Mesothelial cell of epicardium (in vitro differentiated cells): ENCODE measurements at places on chromosomes 7 and 10.

DNA sequence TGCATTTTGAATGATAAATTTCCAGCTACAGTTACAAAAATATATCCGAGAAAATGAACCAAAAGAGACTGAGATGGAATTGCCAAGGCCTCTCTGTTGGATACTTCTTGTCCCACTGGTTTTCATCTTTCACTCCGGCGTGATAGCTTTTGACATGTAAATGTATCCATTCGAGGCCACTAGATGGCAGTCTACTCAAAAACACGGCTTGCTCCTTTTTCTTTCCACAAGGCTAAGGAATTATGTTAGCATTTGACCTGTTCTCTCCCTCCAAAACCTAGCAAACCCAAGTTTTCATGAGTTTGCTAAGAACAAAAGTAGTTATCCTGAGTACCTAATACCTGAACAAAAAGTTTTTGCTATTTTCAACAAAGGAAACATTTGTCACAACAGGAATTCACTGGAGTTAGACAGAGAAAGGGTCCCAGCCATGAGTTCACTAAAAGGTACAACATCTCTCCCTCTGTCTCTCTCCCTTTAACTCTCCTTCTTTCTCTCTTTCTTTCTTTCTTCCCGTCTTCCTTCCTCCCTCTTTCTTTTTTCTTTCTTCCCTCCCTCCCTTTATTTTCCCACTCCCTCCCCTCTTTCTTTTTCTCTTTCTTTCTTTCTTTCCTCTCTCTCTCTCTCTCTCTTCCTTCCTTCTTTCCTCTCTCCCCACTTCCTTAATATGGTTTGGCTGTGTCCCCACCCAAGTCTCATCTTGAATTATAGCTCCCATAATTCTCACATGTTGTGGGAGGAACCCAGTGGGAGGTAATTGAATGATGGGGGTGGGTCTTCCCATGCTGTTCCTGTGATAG is 207.9 kb upstream of the MYO3A start:
- H3K4me1 ChIP-seq: no peaks in the 10 kb centered on the region
- no peak overlapping the region for H3K4me3 ChIP-seq
- H3K27ac ChIP-seq: no peak overlapping the region
- DNase-seq: no peak
- H3K27me3 ChIP-seq: peaks cover 1% of the 10 kb centered on the region

- H3K27me3 ChIP-seq: peaks cover 36% of the 10 kb centered on the region
- no peak overlapping the region for H3K27ac ChIP-seq
- no peak overlapping the region for H3K4me3 ChIP-seq
- DNase-seq: no peak
- H3K4me1 ChIP-seq: peaks cover 33% of the 10 kb centered on the region
These were observed 297.3 kb upstream of the PRKCQ start for GRCh38 chr10:6877336-6877721.

GRCh38 chr7:114843102-114843501 is 78.8 kb upstream of the MDFIC start:
- H3K4me3 ChIP-seq: no peak overlapping the region
- no peak for DNase-seq
- H3K27me3 ChIP-seq: no peaks in the 10 kb centered on the region
- no peak overlapping the region for H3K27ac ChIP-seq
- H3K4me1 ChIP-seq: peaks cover 19% of the 10 kb centered on the region

DNA sequence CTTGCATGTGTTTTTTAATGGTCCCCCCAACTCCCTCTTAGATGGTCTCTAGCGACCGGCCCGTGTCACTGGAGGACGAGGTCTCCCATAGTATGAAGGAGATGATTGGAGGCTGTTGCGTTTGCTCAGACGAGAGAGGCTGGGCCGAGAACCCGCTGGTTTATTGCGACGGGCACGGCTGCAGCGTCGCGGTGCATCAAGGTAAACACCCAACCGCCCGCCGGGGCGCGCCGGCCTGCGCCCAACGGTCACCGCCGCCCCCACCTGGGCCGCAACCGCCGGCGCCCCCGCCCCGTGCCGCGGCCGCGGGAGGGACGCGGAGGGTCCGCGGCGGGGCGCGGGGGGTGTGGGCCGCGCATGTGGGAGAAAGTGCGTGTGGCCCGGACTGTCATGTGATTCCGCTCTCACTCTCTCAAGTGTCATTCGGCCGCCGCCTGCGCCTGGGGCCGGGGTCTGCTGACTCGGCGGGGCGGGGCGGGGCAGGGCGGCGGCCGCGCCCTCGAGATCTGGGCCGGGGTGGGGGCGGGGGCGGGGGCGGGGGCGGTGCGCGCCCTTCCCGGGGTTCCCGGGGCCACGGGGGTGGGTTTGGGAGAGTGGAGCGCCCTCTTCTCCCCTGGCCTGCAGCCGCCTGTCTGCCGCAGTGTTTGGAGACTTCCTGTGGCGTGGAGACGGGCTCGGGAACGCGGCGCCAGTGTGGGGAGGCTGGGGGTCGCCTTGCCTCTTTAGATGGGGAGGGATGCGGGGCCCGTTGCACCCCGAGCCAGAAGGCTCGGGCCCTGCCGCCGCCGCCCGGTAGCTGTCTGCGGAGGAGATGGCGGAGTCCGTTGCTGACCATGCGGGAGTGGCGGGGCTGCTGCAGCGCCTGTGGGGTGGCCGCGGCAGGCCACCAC is 817 bp downstream of the MLLT10 start:
- H3K4me3 ChIP-seq: peak overlapping the region; percentile 80
- H3K36me3 ChIP-seq: peaks cover 10% of the 10 kb centered on the region
- peaks cover 20% of the 10 kb centered on the region for H3K4me1 ChIP-seq
- DNase-seq: peak; percentile 69
- peak overlapping the region; percentile 88 for H3K27ac ChIP-seq
- no peaks in the 10 kb centered on the region for H3K27me3 ChIP-seq

DNA sequence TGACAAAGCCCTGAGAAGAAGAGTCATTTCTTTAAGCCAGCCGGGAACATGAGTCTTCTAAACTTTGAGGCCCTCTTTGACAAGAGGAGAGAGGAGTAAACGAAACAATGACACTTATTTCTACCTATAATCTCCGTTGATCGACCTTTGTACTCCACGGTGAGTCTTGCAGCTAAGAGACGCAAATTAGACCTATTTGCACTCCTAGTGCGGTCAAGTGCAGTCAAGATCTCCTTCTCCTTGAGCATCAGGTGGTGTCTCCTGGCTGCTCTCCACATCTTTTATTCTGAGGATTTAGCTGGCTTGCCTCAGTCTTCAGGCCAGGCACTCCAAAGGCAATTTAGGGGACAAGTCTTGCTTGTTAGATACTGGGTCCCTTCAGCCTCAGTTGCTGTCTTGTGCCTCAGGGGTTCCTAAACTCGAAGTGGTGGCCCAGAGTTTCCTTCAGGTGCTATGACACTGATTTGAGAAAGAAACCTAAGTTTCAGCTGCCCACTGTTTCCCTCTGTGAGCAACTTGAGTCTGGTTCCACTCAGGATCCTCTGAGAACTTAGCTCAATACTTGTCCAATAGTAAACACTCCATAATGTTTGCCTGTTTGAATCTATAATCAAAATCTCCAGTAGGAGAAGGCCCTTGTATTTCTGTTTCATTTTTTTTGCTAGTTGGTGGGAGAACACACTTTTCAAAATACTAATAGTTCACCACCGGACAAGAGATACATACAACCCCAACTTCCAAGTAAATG is 312.9 kb downstream of the RNLS start:
- peaks cover 2% of the 10 kb centered on the region for H3K27me3 ChIP-seq
- no peak for DNase-seq
- peak overlapping the region; percentile 37 for H3K27ac ChIP-seq
- H3K36me3 ChIP-seq: no peaks in the 10 kb centered on the region
- no peak overlapping the region for H3K4me3 ChIP-seq

DNA sequence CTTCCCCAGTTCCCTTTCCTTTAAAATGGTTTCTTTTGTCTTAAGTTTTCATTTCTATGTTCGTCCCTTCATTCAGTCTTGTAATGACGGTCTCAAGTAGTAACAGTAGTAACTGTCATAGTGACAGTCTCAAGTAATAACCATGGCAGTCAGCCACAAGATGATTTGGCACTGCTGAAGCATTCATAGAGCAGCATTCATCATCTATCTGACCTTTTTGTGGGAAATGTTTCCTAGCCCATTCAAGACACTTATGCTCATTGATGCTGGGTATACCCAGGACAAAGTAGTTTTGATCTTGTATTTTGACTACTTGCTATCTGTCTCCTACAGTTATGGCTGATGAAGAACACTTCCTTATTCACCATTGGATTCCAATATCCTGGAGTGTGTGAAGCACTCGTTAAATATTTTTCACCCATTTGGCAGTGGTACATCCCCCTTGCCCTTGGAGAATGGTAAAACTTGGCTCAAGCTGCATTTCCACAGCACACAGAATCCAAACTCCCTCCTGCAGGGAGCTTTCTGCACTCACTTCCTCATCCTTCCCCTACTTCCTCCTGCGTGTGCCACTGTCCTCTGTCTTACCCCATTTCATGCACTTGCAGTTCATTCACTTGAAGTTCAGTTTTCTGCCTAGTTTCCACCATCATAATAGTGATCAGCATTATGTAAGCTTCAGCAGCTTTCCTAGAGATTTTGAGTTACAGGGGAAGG is 19.0 kb downstream of the GIMAP4 start:
- no peak for DNase-seq
- no peaks in the 10 kb centered on the region for H3K27me3 ChIP-seq
- no peaks in the 10 kb centered on the region for H3K36me3 ChIP-seq

DNA sequence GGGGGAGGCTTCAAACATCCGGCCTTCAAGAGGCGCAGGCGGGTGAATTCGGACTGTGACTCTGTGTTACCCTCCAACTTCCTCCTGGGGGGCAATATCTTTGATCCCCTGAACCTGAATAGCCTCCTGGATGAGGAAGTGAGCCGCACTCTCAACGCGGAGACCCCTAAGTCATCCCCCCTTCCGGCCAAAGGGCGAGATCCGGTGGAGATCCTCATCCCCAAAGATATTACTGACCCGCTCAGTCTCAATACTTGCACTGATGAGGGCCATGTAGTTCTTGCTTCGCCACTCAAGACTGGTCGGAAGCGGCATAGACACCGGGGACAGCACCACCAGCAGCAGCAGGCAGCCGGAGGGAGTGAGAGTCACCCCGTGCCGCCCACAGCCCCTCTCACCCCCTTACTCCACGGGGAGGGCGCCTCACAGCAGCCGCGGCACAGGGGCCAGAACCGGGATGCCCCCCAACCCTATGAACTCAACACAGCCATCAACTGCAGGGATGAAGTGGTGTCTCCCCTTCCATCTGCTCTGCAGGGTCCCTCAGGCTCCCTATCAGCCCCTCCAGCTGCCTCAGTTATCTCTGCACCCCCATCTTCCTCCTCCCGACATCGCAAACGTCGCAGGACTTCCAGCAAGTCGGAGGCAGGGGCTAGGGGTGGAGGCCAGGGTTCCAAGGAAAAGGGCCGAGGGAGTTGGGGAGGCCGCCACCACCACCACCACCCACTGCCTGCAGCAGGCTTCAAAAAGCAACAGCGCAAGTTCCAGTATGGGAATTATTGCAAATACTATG is 1.1 kb downstream of the MEPCE start:
- peaks cover 41% of the 10 kb centered on the region for H3K4me1 ChIP-seq
- H3K4me3 ChIP-seq: peak overlapping the region; percentile 81
- H3K27me3 ChIP-seq: peaks cover 1% of the 10 kb centered on the region
- peaks cover 6% of the 10 kb centered on the region for H3K36me3 ChIP-seq

GRCh38 chr7:73387221-73387828 is 46.3 kb upstream of the FZD9 start:
- no peaks in the 10 kb centered on the region for H3K36me3 ChIP-seq
- H3K4me1 ChIP-seq: no peaks in the 10 kb centered on the region
- H3K4me3 ChIP-seq: no peak overlapping the region
- no peak overlapping the region for H3K27ac ChIP-seq
- no peak for DNase-seq
- H3K27me3 ChIP-seq: peaks cover 5% of the 10 kb centered on the region

DNA sequence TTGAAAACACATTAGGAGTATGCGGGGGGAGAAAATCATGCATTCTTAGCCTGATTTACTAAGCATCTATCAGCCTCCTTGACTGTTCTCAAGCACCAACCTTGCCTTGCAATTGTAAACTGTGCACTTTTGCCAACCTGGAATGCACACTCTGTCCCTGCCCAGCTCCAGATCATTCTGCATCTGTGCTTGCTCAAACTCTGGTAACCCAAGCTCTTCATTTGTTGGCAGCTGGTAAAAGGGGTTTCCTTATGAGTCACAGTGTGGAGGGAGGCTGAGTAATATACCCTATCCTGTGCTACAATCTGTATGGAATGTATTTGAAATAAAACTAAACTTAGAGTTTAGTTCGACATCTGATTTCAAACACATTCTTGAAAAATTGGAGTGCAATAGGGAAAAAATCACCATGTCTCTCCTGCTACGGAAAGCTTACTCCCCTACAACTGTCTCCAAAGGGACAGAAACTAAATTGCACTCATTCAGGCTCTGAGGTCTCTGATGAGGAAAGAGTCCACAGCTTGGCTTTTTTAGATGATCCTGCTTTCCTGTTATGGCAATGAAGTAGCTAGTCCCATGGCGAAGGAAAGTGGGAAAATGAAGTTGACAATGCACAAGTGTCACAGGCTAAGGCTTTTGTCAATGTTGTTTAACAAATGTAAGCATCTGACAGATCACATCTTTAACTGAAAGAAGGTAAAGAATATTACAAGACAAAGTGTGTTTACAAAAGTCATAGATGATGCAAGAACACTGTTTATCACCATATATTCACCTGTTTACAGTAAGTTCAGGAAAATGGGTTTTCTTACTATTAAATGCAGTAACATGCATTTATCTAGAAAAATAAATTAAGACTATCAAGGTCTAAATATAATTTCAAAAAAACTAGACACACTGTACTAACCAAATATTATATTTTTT is 61.9 kb downstream of the TES start:
- peaks cover 16% of the 10 kb centered on the region for H3K4me1 ChIP-seq
- H3K27me3 ChIP-seq: no peaks in the 10 kb centered on the region
- DNase-seq: no peak
- peak overlapping the region; percentile 88 for H3K27ac ChIP-seq
- H3K4me3 ChIP-seq: no peak overlapping the region

DNA sequence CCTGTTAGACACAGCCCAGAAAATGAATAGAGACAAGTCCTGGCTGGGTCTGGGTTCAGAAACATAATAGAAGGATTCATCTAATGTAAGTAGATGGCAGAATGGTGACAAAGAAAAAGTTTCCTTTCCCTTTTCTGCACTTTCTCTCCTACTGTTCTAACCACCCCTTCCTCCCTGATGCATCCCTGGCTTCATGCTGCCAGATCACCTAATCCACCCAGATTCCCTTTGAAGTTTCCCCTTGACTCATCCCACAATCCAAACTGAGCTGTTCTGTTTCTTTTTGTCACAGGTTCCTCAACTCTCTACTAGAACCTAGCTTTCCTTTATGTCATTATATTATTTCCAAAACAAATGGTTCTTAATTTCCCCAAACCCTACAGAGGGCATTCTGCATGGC is 1.1 kb upstream of the MACC1 start:
- H3K4me1 ChIP-seq: peaks cover 23% of the 10 kb centered on the region
- no peak overlapping the region for H3K4me3 ChIP-seq
- H3K27me3 ChIP-seq: no peaks in the 10 kb centered on the region
- H3K27ac ChIP-seq: peak overlapping the region; percentile 97

DNA sequence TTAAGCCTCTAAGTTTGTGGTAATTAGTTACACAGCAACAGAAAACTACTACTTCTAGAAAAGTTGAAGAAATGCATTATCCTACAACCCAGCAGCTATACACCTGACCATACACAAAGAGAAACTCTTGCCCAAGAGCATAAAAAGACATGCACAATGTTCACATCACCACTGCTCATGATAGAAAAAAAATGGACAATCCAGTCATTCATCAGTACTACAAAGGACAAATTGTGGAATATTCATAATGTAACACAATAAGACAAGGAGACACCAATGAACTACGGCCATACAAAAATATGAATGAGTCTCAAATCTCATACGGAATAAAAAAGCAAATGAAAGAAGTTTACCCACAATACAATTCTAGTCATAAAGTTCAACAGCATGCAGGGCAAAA is 87.4 kb downstream of the ZFAND4 start:
- H3K27me3 ChIP-seq: no peaks in the 10 kb centered on the region
- peaks cover 36% of the 10 kb centered on the region for H3K36me3 ChIP-seq
- H3K4me1 ChIP-seq: no peaks in the 10 kb centered on the region
- no peak overlapping the region for H3K4me3 ChIP-seq
- no peak for DNase-seq
- no peak overlapping the region for H3K27ac ChIP-seq
